ENCODE measurements at places on chromosomes 16 and 17.

DNA sequence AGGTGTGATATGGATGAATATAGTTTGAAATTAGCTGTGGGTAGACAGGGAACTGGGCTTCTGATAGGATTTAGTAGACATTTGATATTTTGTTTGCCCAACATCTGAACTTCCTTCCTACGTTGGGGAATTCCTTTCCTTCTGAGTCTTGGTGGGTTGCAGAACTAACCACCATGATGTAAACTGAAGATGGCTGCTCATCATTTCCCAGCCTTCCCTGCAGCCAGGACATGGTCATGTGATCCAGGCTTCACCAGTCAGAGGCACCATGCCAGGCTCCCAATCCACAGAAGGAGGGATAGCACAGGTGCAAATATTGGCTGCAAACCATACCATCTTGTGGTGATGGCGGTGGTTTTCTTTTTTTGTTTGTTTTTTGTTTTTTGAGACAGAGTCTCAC, 57.4 kb downstream of the EMP2 start:
- no peak for DNase-seq

- no peak for DNase-seq
These were observed 47.8 kb upstream of the HAS3 start for GRCh38 chr16:69057400-69058378.

DNA sequence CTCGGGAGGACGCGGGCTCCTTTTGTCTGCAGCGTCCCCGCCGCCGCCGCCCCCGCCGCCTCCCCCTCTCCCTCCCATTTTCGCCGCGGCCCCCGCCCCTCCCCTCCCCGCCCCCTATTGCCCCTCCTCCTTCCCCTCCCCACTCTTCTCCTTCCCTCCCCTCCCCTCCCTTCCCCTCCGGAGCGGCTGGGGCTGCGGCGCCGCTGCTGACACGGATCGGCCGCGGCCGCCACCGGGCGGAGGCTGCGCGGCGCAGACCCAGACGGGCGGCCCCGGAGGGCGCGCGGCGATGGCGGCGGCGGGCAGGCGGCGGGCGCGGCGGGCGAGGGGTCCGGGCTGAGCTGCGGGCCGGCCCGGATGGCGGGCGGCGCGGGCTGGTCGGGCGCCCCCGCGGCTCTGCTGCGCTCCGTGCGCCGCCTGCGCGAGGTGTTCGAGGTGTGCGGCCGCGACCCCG, at the start of gene RAB11FIP4:
TSS of gene RAB11FIP4 (plus strand) at position 180 of the 454 bp plus-strand sequence. CDS start at position 358, 178 bp downstream.
- DNase-seq, result no peak

- DNase-seq, result no peak
These were observed 132.3 kb downstream of the PCTP start for GRCh38 chr17:55883149-55883548.

GRCh38 chr17:51814521-51814920, 344.0 kb downstream of the CA10 start:
- DNase-seq, result no peak

DNA sequence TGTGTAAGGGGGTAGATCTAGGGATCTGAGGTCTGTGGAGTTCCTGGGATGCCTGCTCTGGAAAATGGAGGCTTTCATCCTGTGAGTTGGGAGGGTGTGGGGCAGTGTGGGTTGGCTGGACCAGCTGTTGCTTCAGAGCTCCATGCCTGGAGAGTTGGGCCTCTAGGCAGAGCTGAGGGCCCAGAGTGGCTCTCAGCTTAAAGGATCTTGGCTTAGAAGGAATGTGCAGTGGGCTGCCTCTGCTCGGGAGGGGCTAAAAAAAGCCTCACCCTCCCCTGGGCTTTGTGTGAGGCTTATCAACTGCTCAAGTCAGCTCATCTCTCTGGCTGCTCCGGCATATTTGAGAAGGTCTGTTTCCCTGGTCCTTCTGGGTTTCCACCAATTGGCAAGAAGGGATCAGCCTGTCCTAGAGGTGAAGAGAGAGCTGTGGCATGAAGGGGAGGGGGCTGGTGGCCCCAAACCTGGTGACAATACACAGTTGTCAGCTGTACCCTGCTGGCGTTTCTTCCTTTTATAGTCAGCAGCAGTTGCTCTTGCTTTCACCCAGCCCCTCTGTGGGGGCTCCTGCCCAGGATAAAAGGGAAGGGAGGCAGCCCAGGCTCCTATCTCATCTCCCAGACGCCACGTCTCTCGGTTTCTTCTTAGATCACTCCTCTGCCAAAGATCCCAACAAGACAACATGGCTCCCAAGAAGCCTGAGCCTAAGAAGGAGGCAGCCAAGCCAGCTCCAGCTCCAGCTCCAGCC, at the start of gene MYL4:
TSS of gene MYL4 (plus strand) at position 605 of the 745 bp plus-strand sequence. CDS start at position 680, 75 bp downstream.
- DNase-seq, result no peak

DNA sequence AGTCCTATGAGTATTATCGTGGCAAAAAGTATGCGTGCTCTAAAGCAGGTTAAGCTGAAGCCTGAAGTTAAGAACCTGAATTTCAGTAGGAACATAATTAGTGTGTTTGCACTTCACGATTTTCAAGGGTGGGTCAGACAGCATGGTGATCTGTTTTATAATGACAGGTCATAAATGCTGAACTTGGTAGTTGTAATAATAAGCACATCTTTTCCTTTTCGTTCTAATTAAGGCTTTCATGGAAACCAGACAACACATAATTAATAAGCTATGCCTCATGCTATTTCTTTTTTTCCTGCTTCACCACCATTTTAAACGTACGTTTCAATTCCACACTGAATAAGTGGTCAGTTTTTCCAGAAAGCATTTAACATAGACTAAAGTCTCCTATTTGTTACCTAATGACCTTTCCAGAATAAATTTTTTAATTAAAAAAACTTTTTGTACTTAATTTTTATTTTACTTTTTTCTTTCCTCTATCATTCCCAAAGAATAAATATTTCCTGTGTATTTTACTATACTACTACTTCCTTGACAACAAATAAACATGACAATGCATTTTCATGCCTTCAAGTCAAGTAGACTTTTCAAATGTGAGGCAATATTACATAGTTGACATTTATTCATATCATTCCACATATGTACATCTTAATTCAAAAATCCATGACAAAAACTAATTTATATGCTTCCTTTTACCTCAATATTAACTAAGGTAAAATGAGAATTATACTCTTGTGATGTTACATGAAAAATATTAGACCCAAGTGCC, 22.4 kb downstream of the CMC2 start:
- DNase-seq, result no peak

DNA sequence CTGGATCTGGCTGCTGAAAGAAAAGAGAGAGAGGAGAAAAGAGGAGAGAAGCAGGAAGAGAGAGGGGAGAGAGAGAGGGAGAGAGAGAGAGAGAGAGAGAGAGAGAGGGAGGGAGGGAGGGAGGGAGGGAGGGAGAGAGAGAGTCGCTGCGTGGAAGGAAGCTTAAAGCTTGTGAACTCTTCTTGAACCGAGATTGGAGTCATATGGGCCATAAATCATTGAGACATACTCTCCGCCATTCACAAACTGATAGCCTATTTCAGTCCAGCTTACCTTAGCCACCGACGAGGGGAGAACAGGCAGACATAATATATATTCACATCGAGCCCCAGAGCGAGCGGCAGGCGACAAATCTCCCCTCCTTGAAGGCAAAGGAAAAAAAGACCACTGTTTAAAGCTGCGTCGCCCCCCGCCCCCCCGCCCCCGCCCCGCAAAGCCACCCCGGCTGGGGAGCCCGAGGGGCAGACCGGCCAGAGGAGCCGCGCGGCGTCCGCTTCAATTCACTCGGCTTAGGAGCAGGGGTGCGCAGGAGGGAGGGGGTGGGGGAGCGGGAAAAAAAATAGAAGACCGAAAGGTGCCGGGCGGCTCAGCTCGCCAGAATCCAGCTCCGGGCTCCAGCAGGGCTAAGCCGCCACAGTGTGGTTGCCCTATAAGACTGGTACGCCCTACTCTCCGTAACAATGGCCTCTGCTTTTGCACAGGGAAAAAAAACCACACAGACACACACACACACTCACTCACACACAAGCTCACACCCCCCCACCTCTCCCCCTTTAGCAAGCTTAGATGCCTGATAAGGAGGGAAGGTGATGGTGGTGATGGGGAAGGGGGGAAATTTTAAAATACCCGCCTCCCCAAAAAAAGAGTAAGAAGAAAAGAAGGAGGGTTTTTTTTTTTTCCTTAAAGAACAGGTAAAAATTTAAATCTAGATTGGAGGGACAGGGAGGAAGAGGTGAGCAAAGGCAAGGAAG, 10.6 kb upstream of the HOXB2 start:
- DNase-seq, result no peak

- no peak for DNase-seq
These were observed 558 bp upstream of the ZFHX3 start for GRCh38 chr16:73048292-73049080.

- no peak for DNase-seq
These were observed 1.4 kb upstream of the ECI1 start for GRCh38 chr16:2252806-2253148.

GRCh38 chr17:35846055-35846809, 22.5 kb downstream of the HEATR9 start:
- DNase-seq, result no peak

DNA sequence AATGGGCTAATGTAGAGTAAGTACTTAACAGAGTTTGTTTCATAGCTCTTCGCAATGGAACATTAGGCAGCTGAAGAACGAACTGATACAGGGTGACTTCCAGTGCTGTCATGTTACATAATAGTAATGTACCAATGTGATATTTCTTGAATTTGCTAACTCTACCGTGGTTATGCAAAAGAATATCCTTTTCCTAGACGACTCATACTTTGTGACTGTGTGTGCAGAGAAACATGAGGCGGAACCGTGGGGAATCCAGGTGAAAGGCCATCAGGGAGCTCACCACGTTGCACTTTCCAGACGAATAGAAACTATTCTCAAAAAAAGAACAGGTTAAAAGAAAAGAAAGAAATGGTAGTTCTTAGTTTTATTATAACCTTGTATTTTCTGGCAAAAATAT, 13.2 kb downstream of the NOB1 start:
- DNase-seq, result no peak

- no peak for DNase-seq
These were observed 66.8 kb downstream of the RTN4RL1 start for GRCh38 chr17:1958134-1958881.

- DNase-seq, result no peak
These were observed 17.1 kb downstream of the ZNHIT3 start for GRCh38 chr17:36503456-36504155.

DNA sequence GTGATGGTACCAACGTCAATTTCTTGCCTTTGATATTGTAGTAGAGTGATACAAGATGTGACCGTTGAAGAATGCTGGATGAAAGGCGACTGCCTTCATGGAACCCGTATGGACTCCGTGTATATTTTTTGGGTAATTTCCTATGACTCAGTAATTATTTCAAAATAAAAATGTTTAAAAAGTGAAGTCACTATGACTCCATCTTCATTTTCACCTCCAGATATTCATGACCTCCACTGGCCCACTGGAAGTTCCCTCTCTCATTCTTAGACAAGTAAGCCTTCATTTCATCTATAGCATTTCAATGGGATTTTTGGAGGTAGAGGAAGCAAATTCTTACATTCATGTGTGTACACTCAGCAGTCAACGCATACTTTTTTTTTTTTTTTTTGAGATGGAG, 111.8 kb upstream of the NUDT7 start:
- DNase-seq, result no peak

DNA sequence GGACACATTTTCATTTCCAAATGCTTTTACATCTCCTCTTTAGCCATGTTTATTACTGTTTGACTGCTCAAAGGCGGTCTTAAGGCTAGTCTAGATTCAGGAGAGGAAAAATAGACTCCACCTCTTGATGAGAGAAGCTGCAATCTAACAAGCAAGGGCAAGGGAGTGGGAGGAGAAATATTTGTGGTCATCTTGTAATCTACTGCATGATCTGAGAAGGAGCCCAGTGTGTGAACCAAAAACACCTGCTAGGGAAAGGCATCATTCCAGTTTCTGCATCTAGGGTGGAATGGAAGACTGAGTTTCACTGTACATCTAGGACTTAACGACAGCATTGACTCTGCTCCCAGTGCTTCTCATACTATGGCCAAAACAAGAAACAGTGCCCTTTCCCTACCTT, 232.2 kb upstream of the HS3ST3A1 start:
- DNase-seq, result no peak

GRCh38 chr17:13638855-13639458, 37.2 kb upstream of the HS3ST3A1 start:
- DNase-seq, result no peak

DNA sequence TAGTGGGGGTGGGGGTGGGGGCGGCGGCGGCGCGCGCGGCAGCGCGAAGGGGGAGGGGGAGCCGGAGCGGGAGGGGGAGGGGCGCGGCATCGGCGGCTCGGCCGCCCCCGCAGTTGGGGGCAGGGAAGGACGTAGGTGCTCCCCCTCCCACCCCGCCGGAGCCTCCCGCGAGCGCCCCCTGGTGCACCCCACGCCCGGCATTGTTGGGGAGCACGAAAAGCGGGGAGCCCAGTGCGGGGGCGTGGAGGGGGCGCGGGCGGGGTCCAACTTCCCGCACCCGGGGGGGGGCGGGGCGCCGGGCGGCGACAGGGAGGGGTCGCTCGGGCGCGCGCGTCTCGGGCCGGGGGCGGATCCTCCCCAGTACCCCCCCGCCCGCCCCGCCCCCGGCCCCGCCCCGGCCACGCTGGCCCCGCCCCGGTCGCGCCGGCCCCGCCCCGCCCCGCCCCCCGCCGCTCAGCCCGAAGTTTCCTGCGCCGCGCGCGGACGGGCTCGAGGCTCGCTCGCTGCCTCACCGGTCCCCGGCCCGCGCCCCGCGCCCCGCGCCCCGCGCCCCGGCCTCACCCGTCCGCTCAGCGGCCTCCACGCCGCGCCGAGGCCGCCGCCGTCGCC, at the start of gene CACNA1H:
TSS of gene CACNA1H (plus strand) at position 456 of the 609 bp plus-strand sequence. CDS start 632 bp downstream, outside the sequence.
- peak; percentile 43 for DNase-seq

GRCh38 chr17:9020096-9020823, 1.1 kb upstream of the NTN1 start:
- DNase-seq, result no peak

- no peak for DNase-seq
These were observed 12.7 kb downstream of the RNF227 start for GRCh38 chr17:7903154-7904103.

- DNase-seq, result no peak
These were observed 5.2 kb upstream of the AATF start for GRCh38 chr17:36943250-36944191.

Data from activated T-cell treated with anti-CD3 and anti-CD28 coated beads for 48 hours (primary cell).